ENCODE measurements at places on chromosomes 1 and 21. TPM values are rescaled to one million over a fixed set of nuclear protein-coding genes. Genes with fewer than 3 reads are reported as not detected.
A peak's percentile ranks its signal among the peaks of the same experiment; 100 is the strongest.

DNA sequence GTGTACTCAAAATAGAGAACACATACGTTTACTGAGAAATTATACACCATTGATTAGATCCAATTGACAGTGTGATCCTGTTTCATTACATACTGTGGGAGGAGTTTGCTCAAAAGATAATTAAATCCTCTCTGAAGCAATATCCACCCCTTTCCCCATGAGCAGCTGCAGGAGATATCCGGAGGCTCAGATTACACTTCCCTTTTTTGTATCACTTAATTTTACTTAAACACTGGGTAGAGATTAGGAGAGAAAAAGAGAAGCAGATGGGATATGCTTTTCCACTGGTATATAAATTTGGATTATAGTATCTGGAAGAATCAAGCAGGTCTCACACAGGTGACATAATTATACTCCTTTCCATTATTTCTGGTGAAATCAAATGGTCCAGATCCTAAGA lies 333.3 kb upstream of the ZRANB2 start:
- no peak for DNase-seq

DNA sequence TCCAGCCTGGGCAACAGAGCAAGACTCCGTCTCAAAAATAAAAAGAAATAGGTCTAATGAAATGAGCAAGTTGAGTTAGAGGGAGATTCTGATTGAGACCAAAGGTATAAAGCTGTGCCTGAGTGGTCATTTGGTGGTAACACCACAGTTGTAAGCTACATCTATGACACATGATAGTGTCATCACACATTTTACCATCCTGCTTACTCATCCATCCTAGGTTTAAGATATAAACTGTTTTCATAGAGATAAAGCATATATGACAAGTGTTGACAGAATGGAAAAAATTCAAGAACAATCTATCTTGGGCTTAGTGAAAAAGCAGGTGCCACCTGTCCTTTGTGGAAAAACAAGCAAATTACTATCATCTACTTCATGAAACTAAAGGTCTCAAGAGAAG lies 7.1 kb upstream of the CFAP141 start:
- DNase-seq, result no peak

DNA sequence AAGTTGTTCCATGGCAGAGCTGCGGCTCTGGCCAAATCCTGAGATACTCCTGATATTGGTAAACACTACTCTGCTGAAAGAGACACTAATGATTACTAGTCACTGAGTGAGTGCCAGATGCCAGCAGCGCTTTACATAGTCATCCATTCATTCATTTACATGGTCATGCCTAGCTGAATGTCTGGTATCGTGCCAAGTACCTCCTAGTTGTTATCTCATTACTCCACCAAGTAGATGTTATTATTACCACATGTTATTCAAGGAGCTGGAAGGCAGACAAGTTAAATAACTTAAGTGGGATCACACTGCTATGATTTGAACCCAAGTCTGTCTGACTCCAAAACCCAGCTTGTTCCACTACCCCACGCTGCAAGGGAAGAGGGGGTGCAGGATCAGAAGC lies 4.7 kb downstream of the OLFML2B start:
- DNase-seq, result no peak

GRCh38 chr1:234920843-234921140 lies 207.8 kb downstream of the TOMM20 start:
- DNase-seq, result peak; percentile 58

- no peak for DNase-seq
Observed at GRCh38 chr1:164575356-164575886, 16.4 kb downstream of the PBX1 start.

The MROH9 gene
- not detected for total RNA-seq

DNA sequence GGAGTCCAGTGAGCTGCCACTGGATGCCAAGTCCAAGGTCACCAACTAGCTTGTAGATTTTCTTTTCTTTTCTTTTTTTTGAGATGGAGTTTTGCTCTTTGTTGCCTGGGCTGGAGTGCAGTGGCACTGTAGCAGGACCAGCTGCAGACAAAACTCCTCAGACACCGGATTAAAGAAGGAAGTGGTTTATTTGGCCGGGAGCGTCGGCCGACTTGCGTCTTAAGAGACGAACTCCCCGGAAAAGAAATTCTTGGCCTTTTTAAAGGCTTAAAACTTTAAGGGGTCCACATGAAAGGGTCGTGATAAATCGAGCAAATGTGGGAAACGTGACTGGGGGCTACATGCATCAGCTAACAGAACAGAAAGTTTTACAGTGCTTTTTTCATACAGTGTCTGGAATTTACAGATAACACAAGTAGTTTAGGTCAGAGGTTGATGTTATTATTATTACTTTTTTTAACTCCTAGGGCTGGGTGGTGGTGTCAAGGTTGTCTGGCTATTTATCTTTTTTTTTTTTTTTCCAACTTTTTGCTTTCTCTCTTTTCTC lies 36.4 kb upstream of the CFAP126 start:
- no peak for DNase-seq

- DNase-seq, result no peak
Observed at GRCh38 chr21:26131554-26131953, 39.0 kb downstream of the APP start.

GRCh38 chr1:93321720-93322119 lies 24.0 kb upstream of the DR1 start:
- DNase-seq, result no peak

- DNase-seq, result no peak
Observed at GRCh38 chr1:244097523-244098405, 46.7 kb downstream of the ZBTB18 start.

The ACTL8 gene
- total RNA-seq, result not detected

- DNase-seq, result no peak
Observed at GRCh38 chr21:29133241-29133640, 2.8 kb downstream of the MAP3K7CL start.

GRCh38 chr1:3940754-3941345 lies 40.8 kb upstream of the C1orf174 start:
- no peak for DNase-seq

The CFAP107 gene
- total RNA-seq, result not detected

GRCh38 chr1:21233490-21233889 lies 56.8 kb downstream of the ECE1 start:
- DNase-seq, result no peak

- no peak for DNase-seq
Observed at GRCh38 chr1:39081271-39082009, 55.3 kb downstream of the NDUFS5 start.

DNA sequence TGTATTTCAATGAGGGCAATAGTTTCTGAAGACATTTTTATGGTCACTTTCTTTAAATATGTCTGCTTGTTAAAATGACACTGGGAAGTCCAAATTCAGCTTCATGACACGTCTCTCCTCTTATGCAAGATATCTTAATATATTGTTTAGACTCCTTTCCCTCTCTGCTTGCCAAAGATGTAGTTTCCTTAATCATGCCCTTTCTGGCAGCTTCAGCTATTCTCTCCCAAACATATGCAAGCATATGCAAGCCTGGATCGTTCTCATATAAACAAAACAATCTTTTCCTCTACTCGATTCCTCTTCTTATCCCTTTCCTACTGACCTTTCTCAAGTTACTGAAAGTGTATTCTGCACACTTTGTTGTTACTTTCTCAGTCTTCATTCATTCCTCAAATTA lies 372.2 kb downstream of the PTBP2 start:
- DNase-seq, result no peak

GRCh38 chr1:61322769-61323168 lies 240.4 kb downstream of the NFIA start:
- DNase-seq, result no peak

The KRTAP21-2 gene
- total RNA-seq, result not detected

- no peak for DNase-seq
Observed at GRCh38 chr1:5632224-5632623, 360.0 kb downstream of the NPHP4 start.

GRCh38 chr1:160675641-160676410 lies 29.0 kb upstream of the SLAMF1 start:
- DNase-seq, result peak; percentile 73

The EPS8L3 gene
- total RNA-seq, result not detected

The RGSL1 gene
- total RNA-seq, result not detected

DNA sequence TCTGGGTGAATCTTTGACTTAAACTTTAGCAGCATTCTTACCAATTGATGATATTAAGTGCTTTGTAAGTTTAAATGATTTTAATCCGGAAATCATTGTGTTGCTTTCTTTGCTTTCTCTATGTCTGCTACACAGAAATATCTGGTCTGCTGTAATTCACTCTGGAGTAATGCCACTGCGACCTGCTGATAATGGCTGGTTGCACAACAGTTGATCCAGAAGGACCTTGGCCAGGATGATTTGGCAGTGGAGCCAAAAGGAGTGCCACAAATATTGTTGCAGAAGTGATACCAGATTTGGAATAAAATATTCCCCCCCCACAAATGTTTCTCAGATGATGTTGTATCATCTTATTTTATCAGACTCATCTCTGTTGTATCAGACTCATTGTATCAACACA lies 2063.9 kb downstream of the MRPL39 start:
- no peak for DNase-seq

- no peak for DNase-seq
Observed at GRCh38 chr1:239446611-239447010, 60.2 kb downstream of the CHRM3 start.

GRCh38 chr1:158943059-158943458 lies 11.7 kb downstream of the PYHIN1 start:
- no peak for DNase-seq

DNA sequence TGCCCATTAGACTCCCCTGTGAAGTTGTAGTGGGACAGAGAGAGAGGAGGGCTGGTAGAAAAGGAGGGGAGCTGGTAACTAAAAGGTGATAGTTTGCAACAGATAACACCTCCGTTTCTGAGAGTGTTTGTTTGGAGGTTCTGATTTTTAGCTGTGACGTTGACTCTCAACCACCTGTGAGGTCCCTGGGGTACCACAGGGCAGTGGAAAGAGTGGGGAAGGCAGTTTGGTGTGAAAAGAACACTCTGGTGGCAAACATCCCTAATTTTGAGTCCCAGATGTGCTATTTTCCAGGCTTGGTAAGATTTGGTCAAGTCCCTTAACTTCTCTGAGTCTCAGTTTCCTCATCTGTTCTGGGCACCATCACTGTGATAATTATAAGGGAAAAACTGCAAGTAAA lies 29.3 kb downstream of the RAB3B start:
- no peak for DNase-seq

- DNase-seq, result no peak
Observed at GRCh38 chr1:106038260-106038659, 1018.2 kb upstream of the PRMT6 start.
